ENCODE measurements at places on chromosomes 5 and 9. TPM values are rescaled to one million over a fixed set of nuclear protein-coding genes. Genes with fewer than 3 reads are reported as not detected.

DNA sequence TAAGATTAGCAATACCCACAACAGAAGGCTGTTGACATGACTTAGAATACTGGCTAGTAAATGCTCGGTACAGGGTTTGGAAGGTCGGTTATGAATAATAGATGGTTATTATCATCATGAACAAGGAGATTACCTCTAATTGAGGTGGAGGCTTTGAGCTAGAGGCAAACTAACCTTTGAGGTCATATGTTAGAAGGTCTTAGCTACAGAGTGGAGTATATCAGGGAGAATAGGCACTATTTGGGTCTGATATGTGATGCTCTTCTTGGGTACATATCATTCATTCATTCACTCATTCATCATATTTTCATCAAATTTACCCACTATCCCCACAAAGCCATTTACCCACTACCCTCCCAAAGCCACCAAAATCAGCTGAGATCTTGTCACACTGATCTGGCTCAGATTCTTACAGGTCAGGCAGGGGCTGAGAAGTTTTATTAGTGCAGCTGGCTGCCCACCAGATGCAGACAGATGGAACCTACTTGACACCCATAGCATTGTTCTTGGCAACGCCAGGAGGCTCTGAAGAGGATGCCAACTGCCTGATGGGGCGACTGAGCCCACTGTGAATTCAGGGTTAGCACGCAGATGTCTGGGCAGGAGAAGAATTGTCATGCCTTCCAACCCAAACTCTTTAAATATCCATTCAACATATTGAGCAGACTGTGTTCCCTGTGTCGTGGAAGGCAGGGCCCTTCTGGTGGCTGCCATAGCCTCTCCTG, 90.2 kb upstream of the SH3PXD2B start:
- no peak for DNase-seq

DNA sequence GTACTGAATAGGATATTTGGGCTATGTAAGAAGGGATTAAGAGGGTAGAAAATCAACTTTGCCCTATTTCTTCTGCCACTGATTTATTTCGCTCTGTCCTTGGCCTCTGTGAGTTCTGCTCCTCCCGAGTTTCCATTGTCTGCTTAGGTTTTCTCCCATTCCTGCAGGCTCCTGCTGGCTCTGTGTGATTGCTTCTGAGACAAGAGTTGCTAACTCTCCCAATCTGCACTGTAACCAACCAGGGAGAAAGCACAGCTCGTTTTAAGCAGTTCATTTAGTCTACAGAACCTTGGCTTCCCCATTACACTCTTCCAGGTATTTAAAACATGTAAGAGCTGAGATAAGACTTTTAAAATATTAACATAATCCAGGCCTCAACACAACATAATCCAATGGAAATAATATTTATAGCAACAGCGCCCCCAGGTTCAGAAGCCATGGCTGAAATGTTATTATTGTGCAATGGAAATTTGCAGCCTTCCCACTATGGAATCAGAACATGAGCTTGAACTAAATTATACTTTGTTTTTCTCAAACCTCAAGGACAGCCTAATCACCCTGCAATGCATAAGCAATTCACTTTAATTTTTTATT, 203.5 kb downstream of the ERCC6L2 start:
- DNase-seq, result peak; percentile 31

The IL33 gene
- not detected for total RNA-seq

The TXNDC8 gene
- total RNA-seq, result not detected

Data from neural progenitor cell (in vitro differentiated cells).